ENCODE measurements at places on chromosomes 1 and 21.

DNA sequence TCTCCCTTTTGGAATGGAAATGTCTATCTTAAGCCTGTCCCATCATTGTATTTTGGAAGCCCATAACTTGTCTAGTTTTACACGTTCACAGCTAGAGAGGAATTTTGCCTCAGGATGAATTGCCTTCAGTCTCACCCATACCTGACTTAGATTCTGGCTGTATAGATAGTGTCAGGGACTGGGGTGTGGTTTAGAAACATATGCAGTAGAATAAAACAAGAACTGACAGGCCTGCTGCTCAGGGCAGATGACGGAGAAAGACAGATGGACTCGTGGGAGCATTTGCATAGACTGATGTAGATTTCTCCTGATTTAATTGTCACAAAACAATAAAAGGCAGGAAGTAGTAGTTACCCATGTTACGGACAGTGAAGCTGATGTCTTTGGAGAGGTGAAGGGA, 166.7 kb downstream of the UCK2 start:
- no peak for DNase-seq

DNA sequence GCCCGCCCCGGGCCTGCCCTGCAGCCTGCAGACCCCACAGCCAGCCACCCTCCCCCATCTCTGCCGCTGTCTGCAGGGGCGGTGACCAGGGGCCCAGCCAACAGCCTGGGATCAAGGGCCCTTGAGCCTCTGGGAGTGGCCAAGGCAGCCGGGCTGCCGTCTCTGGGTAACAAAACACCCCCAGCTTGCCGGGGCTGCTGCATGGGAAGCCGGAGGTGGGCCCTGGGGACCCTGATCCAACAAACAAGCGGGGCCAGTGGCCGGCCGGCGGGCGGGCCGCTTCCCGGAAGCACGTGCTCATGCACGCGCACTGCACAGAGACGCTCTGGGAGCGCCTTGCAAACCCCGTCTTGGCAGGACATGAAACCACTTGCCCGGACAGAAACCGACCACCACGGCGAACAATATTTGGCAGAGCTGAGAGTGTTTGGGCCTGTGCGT, 13.2 kb downstream of the MEGF6 start:
- no peak for DNase-seq

- no peak for DNase-seq
Observed at GRCh38 chr1:209556162-209556690, 27.3 kb upstream of the CAMK1G start.

- no peak for DNase-seq
Observed at GRCh38 chr1:51642739-51643142, 25.8 kb downstream of the OSBPL9 start.

DNA sequence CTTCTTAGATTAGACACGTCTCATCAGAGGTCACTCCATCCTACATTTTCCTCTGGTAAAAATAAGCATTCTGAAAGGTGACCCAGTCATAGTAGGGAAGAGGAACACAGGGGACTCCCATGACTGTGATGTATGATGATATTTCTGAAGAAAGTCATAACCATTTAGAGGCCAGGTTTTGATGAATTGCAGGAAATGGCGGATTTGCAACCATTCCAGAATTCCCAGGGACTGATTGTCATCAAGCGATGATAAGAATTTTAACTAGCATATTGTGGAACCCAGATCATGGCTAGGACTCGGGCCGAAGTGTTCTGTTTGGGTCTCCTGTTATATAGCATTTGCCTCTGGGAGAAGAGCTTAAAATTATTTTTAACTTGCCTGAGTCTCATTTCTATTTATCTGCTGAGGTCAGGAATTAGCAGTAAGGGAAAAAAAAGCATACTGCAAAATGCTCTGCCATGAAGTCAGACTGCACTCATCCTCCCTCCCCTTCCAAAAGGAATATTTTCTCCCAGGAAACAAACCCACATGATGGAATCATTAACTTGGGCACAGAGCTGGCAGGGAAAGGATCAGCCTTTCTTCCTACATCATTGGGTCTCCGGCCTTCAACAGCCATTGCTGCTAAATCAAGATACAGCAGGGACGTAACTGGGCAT, 286.7 kb downstream of the HLX start:
- DNase-seq, result no peak

- no peak for DNase-seq
Observed at GRCh38 chr1:165894591-165894990, 67.2 kb downstream of the UCK2 start.

- no peak for DNase-seq
Observed at GRCh38 chr1:33335020-33335419, 14.1 kb upstream of the A3GALT2 start.

DNA sequence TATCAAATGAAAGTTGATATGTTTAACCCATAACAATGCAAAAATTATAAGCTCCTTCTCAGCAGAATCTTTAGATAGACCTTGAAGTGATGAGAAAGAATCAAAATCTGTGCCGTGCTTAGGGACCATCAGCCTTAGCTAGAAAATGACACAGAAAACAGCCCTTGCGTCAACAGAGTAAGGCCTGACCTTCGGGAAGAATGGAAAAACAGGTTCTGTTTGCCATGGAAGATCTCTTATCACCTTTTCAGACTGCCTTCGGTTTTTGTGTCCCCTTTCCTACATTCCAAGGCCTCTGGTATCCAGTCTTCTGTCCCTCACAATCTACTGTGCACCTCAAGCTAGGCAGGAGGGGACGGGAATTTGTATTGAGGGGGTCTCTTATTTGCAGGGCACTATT, 37.6 kb upstream of the DPT start:
- DNase-seq, result no peak

- no peak for DNase-seq
Observed at GRCh38 chr1:93573940-93574469, 107.6 kb downstream of the BCAR3 start.

GRCh38 chr1:72283022-72283306, 625 bp upstream of the NEGR1 start:
- DNase-seq, result no peak

GRCh38 chr1:66607458-66607857, 73.5 kb downstream of the SGIP1 start:
- no peak for DNase-seq

GRCh38 chr21:27646691-27647090, 679.8 kb upstream of the ADAMTS5 start:
- no peak for DNase-seq

- DNase-seq, result no peak
Observed at GRCh38 chr1:63326106-63326472, 3.7 kb downstream of the FOXD3 start.

GRCh38 chr1:77347646-77348045, 65.8 kb downstream of the AK5 start:
- DNase-seq, result no peak

- no peak for DNase-seq
Observed at GRCh38 chr21:46190491-46191131, 6.4 kb upstream of the SPATC1L start.

DNA sequence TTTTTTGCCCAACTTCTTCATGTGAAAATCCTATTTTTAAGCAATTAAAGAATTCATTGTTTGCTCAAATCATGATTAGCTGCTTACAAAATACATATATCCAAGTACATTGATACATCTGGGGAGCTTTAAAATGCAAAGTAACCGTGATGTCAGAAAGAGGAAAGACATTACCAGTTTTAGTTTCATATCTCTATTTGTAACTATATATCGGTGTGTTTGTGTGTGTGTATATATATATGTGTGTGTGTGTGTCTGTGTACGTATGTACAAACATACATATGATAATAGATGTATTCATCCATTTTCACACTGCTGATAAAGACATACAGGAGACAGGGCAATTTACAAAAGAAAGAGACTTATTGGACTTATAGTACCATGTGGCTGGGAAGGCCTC, 310.1 kb downstream of the DPYD start:
- DNase-seq, result no peak

DNA sequence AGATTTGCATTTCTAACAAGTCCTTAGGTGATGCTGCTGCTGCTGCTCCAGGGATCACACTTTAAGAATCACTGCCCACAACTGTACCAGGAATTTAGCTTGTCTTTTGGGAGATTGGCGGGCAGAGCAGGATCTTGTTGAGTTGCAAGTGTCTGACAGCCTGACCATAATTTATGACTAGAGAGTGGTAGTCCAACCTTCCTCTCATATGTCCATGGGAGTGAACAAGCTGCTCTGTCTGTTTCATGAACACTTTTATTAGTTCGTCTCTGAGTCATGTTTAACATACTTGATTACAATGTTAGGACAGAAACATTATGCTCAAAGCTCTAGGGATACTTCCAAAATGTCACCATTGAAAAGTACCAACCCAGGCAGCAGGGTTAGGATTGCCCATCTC, 169.6 kb downstream of the TGFB2 start:
- no peak for DNase-seq

DNA sequence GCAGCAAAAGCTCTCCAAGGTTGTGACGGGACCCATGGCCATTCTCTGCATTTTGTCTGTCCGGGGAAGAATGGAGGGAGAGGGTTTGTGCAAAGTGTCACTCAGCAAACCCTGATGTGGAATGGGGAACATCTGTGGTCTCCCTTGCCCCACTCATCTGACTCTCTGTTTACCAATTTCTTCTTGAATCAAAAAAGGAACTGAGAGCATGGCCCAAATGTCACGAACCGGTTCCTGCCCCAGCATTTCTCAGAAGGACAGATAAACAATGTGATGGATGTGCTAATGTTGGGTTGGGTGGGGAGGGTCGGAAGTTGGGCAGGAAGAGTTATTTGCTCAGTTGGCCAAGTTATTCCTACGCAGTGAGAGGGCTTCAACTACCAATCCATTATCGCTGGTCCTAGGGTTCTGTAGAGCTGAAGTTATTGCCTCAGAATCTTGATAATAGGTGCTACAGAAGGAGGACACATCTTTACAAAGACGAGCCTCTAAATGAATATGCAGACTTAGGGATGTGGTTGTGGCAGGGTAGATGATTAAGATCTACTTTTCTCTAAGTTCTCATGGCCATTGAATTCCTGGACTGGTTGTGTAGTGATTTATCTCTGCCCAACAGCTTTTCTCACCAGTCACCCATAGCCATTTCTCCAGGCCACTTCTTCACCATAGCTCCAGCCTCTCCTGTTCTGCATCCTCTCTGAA, 9.6 kb upstream of the DUSP12 start:
- DNase-seq, result peak; percentile 82

Data from GM12864 (cell line).